ENCODE measurements at places on chromosomes 1 and 21.

DNA sequence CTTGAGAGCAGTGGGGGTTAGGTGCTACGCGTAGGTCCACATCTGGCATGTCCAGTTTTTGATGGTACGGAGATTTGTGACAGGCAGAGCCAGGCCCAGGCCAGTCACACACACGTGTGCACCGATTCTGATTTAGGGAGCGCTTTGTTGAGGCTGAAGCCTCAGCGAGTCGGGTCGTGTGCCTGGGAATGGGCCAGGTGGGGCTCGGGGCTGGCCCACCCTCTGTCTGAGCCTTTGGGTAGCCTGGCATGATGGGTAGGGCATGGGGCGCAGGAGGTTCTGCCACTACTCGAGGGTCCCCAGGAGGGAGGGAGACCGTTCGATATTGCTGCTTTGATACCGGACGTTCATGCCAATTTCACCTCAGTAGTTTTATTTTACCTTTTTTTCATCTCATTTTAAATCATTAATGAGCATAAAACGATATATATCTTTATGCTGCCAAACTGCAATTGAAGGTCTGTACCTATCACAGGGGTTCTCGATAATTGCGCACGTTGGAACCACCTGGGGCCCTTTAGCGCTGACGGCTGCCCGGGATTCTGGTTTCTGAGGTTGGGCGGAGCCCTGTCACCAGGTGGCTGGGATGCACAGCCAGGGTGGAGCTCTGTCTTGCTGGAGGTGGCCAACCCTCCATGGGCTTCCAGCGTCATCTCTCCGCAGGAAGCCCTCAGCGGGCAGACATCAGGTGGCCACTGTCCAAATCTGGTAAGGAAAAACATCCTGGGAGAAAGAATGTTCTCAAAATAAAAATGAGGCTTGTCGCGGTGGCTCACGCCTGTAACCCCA, 71.9 kb downstream of the SCCPDH start:
- no peak for DNase-seq

- no peak for DNase-seq
Measured at GRCh38 chr1:116681343-116681899, 13.9 kb upstream of the IGSF3 start.

- no peak for DNase-seq
Measured at GRCh38 chr21:33360281-33360680, 35.5 kb downstream of the IFNAR1 start.

DNA sequence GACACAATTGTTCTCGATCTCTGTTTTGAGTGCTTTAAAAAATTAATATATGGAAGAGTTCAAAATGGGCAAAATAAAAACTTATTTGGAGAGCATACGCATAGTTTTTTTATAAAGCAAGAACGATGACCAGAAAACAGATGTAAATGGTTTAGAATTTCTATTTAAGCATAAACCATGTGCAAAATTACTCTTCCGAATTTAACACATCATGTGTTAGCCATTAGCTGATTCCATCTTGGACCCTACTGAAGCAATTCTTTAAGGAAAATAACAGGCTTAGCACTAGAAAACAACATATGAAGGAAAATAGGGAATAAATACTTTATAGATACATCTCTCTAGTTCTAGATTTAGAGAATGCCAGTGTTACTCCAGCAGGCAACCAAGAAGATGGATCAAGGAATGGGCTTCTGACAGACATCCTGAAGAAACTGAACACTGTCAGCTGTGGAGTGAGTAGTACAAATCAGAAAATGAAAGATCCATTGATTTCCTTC, 26.7 kb downstream of the CDC7 start:
- no peak for DNase-seq

GRCh38 chr21:34260277-34261008, 103.4 kb upstream of the KCNE2 start:
- DNase-seq: no peak

Data from stimulated activated naive CD4-positive, alpha-beta T cell (primary cell).